ENCODE measurements at places on chromosomes 6 and 20.

- DNase-seq: no peak
These were observed 486.1 kb downstream of the QKI start for GRCh38 chr6:163900570-163900969.

GRCh38 chr6:158023597-158023939 is 41.9 kb downstream of the SYNJ2 start:
- DNase-seq: no peak

DNA sequence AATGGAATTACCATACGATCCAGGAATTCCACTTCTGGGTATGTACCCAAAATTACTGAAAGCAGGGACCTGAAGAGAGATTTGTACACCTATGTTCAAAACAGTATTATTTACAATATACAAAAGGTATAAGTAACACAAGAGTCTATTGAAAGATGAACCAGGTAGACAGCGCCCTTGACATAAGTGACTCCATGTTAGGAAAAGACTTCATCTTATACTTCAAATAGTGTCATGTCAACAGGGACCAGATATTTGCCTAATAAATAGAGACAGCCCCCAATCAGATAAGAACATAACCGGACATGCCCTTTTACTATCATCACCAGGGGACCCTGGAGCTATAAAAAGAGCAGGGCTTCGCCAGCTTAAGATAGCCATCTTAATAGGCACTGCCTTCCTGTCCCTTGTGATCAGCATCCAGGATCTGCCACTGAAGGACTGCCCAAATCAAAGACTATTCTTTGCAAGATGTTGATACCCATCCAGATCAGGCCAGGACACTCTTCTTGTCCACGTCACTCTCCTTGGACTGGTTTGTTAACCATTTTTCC is 309.0 kb upstream of the SULF2 start:
- no peak for DNase-seq

- no peak for DNase-seq
These were observed 78.6 kb downstream of the LINC00237 start for GRCh38 chr20:21027569-21027968.

DNA sequence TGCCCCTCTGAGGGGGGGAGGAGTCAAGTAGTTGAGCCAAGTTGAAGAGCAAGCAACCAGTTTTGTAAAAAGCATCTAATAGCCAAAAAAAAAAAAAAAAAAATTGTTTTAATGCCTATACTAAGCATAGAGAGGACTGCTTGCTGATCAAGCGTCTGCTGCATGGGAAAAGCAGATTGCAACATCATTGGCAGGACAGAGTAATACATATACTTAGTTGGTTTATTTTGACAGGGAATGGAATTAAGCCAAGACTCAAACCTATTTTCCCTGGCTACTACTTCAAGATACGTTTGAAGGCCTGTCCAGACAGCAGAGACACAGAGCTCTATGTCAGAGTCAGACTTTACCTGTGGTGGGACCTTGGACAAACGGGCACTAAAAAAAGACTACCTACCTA is 120.5 kb downstream of the RTN4IP1 start:
- no peak for DNase-seq

DNA sequence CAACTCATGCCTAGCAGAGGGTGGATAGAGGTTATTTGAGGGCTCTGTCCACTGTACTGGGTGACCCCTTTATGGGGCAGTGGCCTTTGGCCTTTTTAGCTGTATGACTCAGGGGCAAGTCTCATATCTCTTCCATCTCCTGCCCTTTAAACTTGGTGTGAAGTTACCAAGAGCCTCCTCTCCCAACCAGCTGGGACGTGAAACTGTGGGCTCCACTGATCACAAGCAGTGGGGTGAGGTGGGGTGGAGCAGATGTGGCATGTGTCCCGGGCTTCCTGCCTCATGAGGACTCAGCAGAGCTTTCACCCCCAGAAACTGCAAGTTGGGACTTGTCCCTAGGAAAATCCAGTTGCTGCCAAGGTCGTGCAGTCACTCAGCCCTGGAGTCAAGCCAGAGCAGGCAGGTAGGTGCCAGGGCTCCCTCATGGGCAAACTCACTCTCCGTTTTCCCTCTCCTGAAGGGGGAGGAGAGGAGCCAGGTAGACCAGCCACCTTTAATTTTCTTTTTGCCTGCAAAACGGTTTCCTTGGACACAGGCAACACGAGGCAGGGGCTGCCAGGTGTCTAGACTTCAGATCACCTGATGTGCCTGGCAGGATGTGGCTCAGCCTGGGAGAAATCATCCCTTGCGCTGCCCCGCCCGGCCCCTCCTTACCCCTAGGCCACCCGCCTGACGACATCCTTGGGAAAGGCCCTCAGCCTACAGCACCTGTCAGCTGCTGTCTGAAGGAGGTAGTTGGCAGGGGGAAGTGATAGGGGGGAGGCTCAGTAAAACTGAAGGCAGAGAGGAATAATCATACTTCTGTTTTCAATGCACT is 4.0 kb downstream of the CDKN1A start:
- peak; percentile 76 for DNase-seq

- DNase-seq: no peak
These were observed 913 bp downstream of the BTN2A2 start for GRCh38 chr6:26383624-26384417.

GRCh38 chr6:45445364-45445748 is 67.6 kb upstream of the SUPT3H start:
- no peak for DNase-seq

GRCh38 chr6:250676-251075 is 41.6 kb upstream of the DUSP22 start:
- no peak for DNase-seq

- DNase-seq: no peak
These were observed 78.2 kb upstream of the PTPRK start for GRCh38 chr6:128598571-128598970.

- DNase-seq: no peak
These were observed 37.7 kb downstream of the MAP3K4 start for GRCh38 chr6:161029195-161029809.

GRCh38 chr6:112983713-112984261 is 636.7 kb downstream of the RFPL4B start:
- DNase-seq: no peak

GRCh38 chr6:73585566-73586415 is 65.0 kb upstream of the EEF1A1 start:
- no peak for DNase-seq

DNA sequence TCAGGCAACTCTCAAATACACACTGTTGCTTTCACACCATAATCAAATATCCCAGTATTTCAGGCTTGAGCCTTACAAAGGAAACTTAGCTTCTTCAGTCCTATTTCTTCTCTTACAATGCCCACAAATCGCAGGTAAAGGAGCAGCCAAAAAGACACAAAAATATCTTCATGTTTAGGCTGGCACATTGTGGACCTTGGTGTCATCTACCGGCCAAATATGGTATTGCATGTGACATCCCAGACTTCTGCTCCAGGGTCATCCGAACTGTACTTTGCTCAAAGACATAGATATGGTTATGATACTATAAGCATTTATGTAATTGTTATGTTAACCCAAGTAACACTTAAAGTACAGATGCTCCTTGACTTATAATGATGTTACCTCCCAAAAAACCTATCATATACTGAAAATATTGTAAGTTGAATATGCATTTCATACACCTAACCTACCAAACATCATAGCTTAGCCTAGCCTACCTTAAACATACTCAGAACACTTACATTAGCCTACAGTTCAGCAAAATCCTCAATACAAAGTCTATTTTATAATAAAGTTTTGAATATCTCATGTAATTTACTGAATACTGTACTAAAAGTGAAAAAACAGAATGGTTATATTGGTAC is 4.6 kb downstream of the OR2H2 start:
- peak; percentile 21 for DNase-seq

DNA sequence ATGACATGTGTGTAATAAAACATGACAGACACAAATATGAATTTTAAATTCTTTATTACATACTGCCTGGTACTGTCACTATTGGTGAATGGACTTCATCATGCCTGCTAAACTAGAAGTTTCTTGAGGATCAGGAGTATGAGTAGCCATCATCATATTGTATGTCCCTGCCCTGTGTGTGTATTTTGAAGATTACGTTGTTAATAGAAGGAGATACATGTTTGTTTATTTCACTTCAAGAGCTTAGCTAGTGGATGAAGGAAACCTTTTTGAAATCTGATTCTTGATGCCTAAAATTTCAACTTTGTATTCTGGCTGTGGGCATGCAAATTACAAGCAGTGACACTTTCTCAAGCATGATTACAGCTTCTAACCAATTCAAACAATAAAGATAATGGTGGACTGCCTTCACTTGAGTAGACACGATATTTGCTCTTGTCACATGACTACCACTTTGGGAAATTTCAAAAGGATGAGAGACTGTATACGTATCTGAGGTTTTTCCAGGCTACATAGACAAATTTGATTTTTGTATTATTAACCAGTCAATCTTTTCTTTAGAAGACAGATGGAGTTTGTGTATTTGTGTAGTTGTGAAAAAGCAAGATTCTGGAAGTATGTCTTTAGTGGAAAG is 3.5 kb downstream of the TBPL1 start:
- DNase-seq: no peak

DNA sequence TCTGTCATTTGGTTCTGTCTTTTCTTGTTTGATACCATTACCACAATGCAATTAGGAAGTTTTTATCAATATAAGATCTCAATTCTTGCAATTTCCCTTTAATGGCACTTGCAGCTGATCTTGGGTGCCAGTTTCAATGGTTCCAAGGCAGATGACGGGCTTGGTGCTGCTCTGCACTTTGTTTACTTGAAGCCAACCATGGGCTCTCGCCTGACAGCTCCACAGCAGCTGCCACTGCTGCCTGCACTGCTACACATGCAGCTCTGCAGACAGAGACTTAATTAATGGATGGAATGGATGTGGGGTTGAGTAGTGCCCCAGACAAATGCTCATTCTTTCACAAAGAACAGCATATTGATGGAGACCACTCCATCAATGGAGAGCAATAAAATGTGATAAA is 1024.3 kb upstream of the EPHA7 start:
- DNase-seq: no peak

GRCh38 chr20:56552911-56553629 is 20.0 kb downstream of the FAM209B start:
- DNase-seq: no peak

DNA sequence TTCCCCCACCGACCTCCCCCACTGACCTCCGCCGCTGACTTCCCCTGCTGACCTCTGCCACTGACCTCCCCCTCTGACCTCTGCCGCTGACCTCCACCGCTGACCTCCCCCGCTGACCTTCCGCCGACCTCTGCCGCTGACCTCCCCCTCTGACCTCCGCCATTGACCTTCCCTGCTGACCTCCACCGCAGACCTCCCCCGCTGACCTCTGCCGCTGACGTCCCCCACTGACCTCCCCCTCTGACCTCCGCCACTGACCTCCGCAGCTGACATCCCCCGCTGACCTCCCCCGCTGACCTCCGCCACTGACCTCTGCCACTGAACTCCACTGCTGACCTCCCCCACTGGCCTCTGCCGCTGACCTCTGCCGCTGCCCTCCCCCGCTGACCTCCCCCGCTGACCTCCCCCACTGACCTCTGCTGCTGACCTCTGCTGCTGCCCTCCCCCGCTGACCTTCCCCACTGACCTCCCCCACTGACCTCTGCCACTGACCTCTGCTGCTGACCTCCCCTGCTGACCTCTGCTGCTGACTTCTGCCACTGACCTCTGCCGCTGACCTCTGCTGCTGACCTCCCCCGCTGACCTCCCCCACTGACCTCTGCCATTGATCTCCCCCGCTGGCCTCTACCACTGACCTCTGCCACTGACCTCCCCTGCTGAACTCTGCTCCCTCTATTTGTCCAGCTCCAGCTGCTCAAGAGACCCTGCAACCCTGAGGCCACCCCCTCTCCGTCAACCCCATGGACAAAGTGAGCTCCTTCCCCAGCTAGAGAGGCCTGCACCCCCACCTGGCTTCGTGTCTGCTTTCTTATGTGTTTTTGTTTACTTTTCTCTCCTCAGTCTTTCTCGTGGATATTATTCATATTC is 91.4 kb upstream of the AFDN start:
- no peak for DNase-seq

DNA sequence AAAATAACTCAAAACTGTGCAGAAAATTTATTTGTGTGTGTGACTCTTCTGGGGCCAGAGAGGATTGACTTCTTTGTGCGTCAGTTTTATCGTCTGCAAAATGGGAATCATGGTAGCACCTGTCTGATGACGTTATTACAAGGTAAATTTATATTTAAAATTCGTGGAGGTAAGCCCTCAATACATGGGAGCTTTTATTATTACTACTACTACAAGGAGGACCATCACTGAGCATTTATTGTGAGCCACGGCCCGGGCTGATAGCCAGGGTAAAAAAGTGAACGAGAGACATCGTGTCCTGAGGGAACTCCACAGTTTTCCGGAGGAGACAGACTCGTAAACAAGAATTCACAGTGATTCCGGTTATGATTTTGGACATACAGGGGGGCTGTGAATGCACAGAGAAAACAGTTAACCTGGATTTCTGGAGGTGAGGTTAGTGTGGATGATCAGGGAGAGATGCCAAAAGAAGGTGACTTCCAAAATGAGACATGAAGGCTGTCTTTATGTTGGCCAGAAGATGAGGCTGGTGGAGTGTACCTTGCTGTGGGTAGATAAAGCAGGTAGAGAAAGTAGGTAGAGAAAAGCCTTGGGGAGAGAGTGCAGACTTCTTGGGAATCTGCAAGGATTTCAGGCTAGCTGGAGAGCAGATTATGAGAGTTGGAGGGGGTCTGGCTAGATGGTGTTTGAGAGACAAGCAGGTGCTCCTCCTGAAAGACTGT is 10.6 kb upstream of the SERINC3 start:
- DNase-seq: no peak

DNA sequence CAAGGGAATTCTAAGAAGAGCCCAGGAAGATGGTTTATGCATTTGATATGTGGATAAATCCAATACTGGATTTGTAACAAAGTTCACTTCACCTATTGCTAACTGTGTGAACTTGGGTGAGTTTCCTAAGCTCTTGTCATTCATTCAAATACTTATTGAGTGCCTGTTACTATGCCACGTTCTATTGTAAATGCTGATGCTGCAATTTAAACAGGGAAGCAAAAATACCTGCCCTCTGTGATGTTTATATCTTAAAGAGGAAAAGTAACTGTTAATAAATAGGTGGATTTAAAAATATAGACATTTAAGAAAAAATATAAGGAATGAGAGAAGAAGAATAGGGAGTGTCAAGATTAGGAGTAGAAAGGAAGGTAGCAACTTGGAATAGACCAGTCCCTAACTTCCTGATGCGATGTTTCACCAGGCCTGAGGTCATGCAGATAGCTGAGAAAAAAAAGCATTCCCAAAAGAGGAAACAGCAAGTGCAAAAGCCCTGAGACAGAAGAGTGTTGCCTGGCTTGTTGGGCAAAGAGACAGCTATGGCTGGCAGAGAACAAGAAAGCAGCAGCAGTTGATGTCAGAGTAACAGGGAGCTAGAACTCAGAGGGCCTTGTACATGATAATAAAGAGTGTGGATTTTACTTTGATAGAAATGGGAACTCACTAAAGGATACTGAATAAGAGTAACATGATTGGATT is 54.3 kb upstream of the TCF21 start:
- DNase-seq: no peak
